ENCODE measurements at places on chromosomes 5 and 9.
A peak's percentile ranks its signal among the peaks of the same experiment; 100 is the strongest.

DNA sequence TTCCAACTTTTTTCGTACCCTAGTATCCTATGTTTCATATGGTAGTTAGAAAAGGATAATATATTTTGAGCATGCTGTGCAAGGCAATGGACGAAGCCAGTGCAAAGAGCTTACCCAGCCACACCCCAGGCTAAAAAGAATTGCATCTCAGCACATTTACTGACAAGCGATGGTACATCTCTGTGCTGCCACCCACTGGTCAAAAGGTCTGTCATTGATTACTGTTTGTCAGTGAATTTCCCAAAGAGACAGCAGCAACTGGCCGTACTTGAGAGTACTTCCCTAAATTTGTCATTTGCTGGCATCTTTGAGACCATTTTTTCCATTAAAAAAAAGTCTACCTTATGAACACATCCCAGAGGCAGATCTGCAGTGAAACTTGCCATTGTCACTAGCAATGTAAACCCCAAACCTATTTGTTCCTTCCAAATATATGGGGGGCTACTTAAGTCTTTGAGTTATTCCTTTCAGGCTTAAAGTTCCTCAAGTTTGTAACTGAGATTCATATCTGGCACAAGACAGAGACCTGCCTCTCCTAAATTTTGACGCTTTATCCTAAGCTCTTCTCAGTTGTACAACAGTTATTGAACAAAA, 184.3 kb downstream of the CTNND2 start:
- DNase-seq = peak; percentile 9

DNA sequence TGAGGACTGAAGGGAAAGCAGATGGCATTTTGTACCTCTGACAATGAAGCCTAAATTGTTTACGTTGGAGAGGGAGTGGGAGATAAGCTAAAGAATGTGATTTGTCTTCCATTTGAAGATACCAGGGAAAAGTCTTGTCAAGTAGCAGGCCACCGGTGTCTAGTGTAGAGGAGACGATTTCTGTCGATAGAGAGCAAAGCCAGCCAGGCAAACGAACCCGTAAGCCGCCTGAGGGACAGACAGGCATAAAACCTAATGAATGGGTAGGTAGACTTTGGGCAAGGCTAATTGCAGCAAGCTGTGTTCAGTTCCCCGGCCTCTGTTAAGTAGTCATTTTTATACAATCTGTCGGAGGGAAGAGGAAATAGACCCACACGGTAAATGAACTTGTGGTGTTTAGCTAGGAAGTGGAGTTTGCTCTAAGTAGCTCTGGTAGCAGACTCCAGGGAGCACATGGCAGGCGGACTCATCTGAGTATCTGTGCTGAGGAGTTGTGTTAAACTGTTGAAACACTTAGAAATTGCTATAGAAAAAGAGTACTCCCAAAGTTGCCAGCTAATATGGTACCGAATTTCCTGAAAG, 28.8 kb downstream of the SMARCA2 start:
- DNase-seq = no peak

GRCh38 chr9:36881316-36881715, 152.8 kb downstream of the PAX5 start:
- DNase-seq = no peak

GRCh38 chr9:4497855-4498254, 7.6 kb downstream of the SLC1A1 start:
- no peak for DNase-seq

DNA sequence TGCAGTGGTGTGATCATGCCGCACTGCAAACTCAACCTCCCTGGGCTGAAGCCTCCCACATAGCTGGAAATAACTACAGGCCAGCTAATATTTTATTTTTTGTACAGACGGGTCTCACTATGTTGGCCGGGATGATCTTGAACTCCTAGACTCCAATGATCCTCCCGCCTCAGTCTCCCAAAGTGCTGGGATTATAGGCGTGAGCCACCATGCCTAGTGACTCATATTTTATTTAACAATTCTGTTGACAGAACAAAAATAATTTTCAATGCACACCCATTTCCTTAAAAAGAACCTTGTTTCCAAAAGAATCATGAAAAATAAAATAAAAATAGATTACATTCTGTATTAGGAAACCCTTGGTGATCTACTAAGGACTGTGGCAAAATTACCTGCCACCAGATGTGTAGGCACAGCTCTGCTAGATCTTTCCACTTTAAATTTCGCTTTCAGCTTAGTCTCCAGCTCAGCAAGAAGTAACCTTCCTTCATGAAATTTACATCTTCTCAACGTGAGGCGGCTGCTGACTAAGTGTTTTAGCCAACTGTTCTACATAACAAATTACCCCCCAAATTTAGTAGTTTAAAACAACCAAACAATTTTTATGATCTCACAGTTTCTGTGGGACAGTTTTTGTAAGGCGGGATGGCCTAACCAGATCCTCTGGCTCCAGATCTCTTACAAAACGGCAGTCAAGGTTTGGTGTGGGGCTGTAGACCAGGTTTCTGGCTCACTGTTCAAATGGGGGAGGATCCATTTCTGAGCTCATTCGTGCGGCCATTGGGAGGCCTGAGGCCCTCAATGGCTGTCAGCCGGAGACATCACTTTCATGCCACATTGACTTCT, 32.6 kb upstream of the GOLPH3 start:
- no peak for DNase-seq

DNA sequence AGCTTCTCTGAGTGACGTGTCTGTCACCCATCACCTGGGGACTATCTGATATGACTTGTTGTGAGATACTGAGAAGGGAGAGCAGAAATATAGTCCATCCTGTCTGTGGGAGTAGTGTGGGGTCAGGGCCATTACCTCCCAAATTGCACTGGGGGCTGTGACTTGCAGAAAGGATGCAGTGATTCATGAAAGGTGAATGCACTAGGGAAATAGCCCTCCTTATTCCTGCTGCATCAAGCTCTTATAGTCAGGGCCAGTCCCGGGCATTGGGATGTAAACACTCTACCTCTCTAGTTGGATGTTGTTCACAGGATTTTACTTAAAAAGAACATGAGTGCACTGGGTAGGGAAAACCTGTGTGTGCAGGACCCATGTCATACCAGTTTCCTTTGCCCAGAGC, 124.8 kb downstream of the STK32A start:
- DNase-seq = no peak

- no peak for DNase-seq
Observed at GRCh38 chr5:176155922-176156359, 82.3 kb upstream of the SIMC1 start.

GRCh38 chr9:131227112-131227958, 49.0 kb downstream of the FAM78A start:
- DNase-seq = no peak

- no peak for DNase-seq
Observed at GRCh38 chr9:18447131-18447530, 26.8 kb upstream of the ADAMTSL1 start.

GRCh38 chr9:133916159-133916541, 76.0 kb downstream of the VAV2 start:
- DNase-seq = no peak

GRCh38 chr9:9142001-9142400, 1342.4 kb upstream of the DMAC1 start:
- DNase-seq = no peak

DNA sequence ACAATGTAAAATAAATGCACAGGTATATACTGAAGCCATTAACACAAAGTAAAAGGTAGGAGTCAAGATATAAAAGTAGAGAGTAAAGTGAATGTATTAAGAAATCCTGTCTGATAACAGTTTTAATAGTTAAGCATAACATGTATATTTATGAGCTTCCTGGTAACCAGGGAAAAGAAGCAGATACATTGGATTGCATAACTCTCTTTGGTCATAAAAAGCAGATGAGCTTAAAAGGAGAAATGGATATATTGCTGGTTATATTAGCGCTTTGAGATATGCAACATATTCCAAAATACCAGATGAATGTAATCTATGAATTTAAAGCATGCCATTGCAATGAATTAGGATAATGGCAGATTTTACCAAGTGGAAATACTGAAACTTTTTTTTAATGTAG, 6.2 kb upstream of the TNFSF8 start:
- no peak for DNase-seq

- no peak for DNase-seq
Observed at GRCh38 chr5:139481580-139482049, 943 bp downstream of the STING1 start.

- no peak for DNase-seq
Observed at GRCh38 chr9:97160255-97160654, 121.3 kb upstream of the CTSV start.

GRCh38 chr9:115005322-115005721, 74.9 kb upstream of the TNFSF8 start:
- DNase-seq = no peak

GRCh38 chr9:128068386-128069205, 564 bp downstream of the SLC25A25 start:
- DNase-seq = peak; percentile 45

GRCh38 chr5:172953776-172954675, 5.2 kb upstream of the RPL26L1 start:
- peak; percentile 36 for DNase-seq

DNA sequence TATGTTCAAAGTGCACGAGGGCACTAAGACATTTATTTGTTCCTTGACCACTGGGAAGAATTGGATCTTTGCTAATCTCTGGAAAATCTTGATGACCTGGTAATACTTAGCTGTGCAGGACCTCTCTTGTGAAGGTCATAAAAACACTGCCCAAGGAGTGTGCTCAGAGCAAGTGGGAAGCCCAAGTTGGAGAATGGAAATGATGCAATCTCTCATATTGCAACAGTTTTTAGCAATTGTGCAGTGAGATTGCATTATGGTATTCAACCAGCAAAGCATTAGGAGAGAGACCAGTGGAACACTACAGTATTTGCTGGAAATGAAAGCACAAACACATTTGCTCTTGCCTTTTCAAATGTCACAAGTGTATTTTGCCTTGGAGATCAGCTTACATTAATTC, 34.5 kb downstream of the TXNDC8 start:
- DNase-seq = no peak

- DNase-seq = no peak
Observed at GRCh38 chr9:112170968-112171367, 4.1 kb downstream of the SUSD1 start.

DNA sequence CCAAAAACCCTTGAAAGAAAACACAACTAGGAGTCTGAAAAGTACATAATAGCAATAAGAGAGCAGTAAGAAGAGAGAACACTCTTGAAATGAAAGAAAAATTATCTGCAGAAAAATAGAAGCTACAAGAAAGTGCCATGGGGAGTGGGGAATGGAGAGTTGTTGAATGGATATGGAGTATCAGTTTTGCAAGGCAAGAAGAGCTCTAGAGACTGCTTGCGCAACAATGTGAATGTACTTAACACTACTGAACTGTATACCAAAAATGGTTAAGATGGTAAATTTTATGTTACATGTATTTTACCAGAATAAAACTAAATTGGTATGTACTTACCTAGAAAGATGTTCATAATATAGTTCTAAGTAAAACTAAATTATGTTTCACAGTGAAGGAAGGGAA, 54.8 kb upstream of the RASGRF2 start:
- DNase-seq = no peak

GRCh38 chr5:162209005-162209605, 141.5 kb downstream of the GABRG2 start:
- peak; percentile 14 for DNase-seq

GRCh38 chr9:38343552-38343951, 49.0 kb upstream of the ALDH1B1 start:
- DNase-seq = no peak

Data from H54 (cell line).